ENCODE measurements at places on chromosomes 7 and 10. TPM values are rescaled to one million over a fixed set of nuclear protein-coding genes. Genes with fewer than 3 reads are reported as not detected.

RAB19 gene
- 2.1 TPM for total RNA-seq

TMEM178B gene
- total RNA-seq: 0.90 TPM

CYP3A4 gene
- not detected for total RNA-seq

- peak within 1 kb of the TSS; percentile 94 for H3K4me3 ChIP-seq
- no peaks in the 10 kb centered on the region for H3K36me3 ChIP-seq
- H3K27ac ChIP-seq: peak within 1 kb of the TSS; percentile 92
- peak; percentile 39 for DNase-seq
- H3K27me3 ChIP-seq: no peaks in the 10 kb centered on the region
- peaks cover 26% of the 10 kb centered on the region for H3K4me1 ChIP-seq
These were observed at the start of gene KMT2C for GRCh38 chr7:152435384-152436110. Gene KMT2C, minus strand, starts transcription at chr7:152436003. Its CDS starts 217 bp downstream, at chr7:152435786.

GRCh38 chr7:105788816-105789349 lies 87.5 kb downstream of the ATXN7L1 start:
- H3K36me3 ChIP-seq: peaks cover 3% of the 10 kb centered on the region
- H3K27me3 ChIP-seq: no peaks in the 10 kb centered on the region
- no peak overlapping the region for H3K4me3 ChIP-seq
- H3K4me1 ChIP-seq: peaks cover 11% of the 10 kb centered on the region
- no peak overlapping the region for H3K27ac ChIP-seq
